ENCODE measurements at places on chromosomes 11 and 22.
A peak's percentile ranks its signal among the peaks of the same experiment; 100 is the strongest.

DNA sequence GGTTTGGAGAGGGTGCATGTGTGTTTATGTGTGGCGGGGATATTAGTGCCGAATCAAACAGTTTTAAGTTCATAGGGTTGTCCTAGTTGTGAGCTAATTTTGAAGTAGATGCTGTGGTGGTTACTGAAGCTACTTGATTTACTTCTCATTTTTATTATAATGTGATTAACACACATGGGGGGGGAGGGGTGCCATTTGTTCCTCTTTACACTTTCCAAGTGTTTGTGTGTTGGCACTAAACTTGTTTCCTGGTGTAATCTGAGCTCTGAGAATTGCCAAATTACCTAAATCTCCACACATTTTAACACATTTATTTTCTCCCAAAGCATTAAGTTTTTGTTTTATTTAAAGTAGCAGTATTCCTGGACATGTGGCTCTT lies 60.1 kb downstream of the ZNRF3 start:
- DNase-seq, result no peak

- no peak for DNase-seq
Measured at GRCh38 chr11:90355200-90355599, 132.4 kb upstream of the CHORDC1 start.

- peak; percentile 62 for DNase-seq
Measured at GRCh38 chr22:27686534-27686933, 115.0 kb downstream of the MN1 start.

DNA sequence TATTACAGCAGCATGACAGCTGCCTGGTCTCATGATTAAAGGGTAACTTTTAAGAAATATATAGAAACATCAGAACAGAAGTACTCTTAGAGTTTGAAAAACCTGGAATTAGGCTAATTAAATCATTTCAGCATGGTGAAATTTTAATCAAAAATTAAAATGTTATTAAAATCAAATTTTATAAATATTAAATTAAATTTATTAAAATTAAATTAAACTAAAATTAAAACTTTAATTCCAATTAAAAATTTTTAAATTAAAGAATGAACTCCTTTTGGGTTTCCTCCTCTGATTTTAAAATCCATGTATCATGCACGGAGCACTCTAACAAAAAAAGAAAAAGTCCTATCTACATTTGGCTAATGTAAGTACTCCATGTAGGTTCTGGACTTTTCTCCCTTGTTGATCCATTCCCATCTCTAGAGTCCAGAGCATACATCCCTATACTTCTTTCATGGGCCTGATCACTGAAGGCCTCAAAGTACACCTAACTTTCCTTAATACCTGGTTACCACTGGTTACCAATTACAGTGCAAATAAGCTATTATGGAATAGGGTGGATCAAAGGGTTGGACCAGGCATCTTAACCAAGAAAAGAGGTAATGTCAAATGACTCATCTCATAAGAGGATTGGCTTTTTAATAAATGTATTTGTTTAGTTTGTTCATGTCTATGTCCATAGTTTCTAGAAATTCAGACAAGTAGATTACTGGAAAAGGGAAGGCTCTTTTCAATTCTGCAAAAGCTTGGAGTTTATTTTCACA lies 48.4 kb upstream of the MUC15 start:
- no peak for DNase-seq

GRCh38 chr11:134554106-134554505 lies 142.1 kb upstream of the B3GAT1 start:
- DNase-seq, result no peak

DNA sequence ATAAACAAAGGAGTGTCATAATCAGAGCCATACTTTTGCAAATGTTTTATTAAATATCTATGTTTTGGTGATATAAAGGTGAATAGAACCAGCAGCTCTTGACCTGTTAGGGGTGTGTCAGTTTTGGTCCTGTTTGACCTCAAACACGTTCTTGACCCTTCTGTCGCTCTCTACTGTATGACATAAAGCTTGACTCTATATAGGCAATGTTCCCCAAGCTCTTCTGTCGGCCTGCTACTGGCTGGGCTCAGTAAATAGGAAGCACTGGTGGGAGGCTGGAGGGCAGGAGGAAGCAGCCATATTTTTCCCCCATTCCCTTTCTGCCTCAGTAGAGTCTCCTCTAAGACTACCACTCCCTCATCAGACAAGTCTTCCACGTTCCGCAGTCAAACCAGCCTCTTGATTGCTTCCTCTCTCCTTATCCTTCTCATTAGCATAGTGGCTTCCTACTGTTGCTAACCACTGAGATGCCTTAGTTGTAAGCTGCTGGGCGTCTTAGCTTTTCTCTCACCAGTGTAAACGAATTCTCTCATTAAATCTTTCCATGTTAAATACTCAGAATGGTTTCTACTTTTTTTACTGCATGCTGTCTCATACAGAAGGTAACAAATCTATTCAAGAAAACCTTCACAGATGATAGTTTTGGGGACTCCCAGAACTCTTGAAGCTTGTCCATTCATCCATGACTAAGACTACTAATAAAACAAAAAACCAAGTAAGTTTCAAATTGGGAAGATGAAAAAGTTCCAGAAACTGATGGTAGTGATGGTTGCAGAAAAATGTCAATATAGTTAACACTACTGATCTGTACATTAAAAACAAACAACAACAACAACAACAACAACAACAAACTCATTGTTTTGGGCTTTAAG lies 3.3 kb downstream of the NPAT start:
- DNase-seq, result no peak

DNA sequence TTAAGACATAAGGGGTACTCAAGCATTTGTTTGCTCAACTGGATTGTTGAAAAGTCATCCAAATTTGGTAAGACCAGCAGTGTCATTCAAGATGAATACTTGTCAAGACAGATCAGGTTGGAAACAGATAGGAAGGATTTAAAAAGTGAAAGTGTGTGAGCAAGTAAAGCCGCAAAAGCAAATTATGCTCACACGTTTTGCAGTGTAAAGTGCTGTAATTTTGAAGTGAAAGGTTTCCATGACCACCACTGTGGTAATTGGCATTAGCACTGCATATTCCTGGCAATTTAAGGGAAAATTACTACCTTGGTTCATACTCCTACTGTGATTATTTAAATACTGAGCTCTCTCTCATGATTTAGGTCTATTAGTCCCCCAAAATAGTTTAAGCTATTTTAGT lies 704.1 kb upstream of the CCDC179 start:
- DNase-seq, result no peak

DNA sequence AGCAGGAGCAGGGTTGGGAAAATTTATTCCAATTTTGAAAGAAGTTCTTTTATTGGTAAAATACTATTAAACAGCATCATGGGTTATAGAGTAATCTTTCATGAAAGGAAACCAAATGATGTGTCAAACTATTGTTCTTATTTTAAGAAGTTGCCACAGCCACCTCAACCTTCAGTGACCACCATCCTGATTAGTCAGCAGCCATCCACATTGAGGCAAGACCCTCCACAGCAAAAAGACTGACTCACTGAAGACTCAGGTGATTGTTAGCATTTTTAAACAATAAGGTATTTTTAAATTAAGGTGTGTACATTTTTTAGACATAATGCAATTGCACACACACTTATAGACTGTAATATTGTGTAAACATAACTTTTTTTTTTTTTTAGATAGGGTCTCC lies 3.7 kb upstream of the HEPHL1 start:
- DNase-seq, result no peak

DNA sequence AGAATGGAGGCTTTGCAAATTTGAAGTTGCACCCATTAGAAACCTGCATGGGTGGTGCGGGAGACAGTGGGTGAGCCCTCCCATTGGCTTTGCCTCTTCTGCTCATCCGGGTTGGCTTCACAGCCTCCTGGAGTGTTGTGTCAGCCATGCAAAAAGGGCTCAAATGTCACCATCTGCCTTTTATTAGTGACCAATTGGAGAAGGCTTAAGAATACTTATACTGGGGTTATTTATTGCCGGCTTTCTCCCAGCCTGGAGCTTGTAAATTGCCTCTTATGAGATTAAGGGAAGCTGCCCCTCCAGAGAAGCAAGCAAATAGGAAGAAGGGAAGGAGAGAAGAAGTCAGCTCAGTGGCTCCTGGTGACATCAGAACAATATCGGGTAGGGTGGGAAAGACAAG lies 182.6 kb downstream of the ST3GAL4 start:
- DNase-seq, result no peak

DNA sequence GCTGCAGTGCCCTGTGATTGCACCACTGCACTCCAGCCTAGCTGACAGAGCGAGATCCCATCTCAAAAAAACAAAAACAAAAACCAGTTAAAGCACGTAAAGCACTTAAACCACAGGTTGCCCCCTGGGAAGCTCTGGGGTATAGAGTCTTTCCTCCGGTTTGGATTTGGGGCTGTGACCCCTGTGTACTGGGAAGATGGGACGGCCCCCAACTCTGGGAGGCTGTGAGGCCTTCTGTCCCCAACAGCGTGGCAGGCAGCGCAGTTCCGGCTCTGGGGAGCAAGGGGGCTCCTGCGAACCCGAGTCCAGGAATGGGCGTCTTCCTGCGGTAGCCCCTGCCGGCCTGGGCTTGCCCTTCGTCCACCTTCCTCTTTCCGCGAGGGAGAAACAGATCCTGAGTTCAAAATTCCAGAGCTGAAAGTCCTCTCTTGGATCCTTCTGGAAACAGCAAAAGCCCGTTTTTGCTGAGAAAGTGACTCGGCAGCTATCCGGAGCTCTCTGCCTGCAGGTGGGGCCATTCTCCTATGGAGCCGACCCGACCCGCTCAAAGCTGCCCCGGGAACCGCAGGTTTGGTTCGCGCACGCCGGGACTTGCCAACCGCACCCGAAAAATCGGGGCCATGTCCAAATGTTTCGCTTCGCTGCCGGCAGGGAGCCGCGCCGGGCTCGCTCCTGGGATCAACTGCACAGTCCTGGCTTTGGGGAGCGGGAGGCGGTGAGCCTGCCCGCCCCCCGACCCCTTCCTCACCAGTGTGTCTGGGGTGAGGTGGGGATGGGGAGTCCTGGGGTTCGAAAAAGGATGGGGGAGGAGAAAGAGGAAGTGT lies 36.3 kb upstream of the POLA2 start:
- no peak for DNase-seq

- no peak for DNase-seq
Measured at GRCh38 chr11:81963018-81963417, 770.6 kb downstream of the FAM181B start.

GRCh38 chr11:115276191-115276590 lies 228.0 kb downstream of the CADM1 start:
- DNase-seq, result no peak

DNA sequence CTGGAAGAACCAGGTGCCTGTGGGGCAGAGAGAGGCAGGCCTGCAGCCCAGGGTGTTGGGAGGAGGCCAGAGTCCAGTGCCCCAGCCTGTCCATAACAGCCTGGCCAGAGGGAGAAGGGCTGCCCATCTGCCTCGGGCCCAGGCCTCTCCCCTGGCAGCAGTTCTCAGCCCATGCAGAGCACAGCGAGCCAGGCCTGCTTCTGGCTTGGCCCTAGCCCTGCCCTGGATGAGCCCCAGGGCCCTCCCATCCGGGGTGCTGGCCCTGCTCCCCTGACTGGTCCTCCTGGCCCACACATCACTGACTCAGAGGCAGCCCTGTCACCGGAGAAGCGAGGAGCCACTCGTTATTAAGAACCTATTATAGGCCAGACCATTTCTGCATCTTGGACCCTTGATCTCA lies 19.7 kb upstream of the MYRF start:
- DNase-seq, result peak; percentile 22

DNA sequence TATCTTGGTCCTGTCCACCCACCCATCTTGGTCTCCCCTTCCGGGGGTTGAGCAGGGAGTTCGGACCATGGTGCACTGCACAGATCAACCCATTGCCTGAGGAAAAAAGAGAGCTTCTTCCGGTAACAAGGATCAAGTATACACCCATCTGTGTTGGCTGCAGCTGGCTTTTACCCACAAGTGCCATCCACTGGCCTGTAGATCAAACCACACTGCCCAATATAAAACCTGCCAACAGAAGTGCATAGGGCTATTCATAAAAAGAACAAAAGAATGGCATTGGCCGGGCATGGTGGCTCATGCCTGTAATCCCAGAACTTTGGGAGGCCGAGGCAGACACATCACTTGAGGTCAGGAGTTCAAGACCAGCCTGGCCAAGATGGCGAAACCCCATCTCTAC lies 94.5 kb downstream of the ZC3H12C start:
- DNase-seq, result no peak

DNA sequence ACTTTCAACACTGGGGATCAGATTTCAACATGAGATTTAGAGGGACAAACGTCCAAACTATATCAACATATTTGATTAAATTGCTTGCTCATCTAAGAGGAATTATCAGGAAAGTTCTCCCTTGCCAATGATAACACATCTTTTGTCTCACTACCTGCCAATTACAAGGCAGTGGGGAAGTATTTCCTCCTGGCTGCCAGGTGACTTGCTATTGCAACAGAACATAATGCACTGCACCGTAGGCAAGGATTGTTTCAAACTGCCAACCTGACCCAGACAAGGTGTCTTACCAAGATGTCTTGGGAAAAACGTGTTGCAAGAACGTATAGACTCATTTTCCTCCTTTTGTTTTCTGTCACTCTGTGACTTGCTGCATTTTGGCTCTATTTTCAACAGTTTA lies 711.6 kb downstream of the METTL15 start:
- DNase-seq, result no peak

- DNase-seq, result no peak
Measured at GRCh38 chr11:954392-955153, 28.9 kb downstream of the AP2A2 start.

DNA sequence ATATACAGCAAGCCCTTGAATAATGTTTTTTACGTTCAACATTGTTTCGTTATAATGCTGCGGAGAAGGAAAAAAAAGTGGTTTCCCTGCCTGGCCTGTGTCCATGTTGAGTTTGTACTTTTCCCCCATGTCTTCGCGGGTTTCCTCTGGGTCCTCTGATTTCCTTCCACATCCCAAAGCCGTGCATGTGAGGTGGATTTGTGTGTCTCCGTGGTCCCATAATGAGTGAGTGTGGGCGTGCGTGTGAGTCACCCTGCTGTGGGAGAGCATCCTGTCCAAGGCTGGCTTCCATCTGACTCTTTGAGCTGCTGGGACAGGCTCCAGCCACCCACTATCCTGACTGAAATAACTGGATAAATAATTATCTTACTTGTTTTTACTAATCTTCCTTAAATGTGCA lies 29.6 kb upstream of the SNX19 start:
- DNase-seq, result peak; percentile 5

GRCh38 chr11:123301013-123301591 lies 106.1 kb upstream of the CLMP start:
- no peak for DNase-seq

GRCh38 chr11:119427279-119427678 lies 4.3 kb upstream of the THY1 start:
- DNase-seq, result no peak
